CD4-positive, alpha-beta memory T cell (primary cell): ENCODE measurements at places on chromosomes 5 and 9.

DNA sequence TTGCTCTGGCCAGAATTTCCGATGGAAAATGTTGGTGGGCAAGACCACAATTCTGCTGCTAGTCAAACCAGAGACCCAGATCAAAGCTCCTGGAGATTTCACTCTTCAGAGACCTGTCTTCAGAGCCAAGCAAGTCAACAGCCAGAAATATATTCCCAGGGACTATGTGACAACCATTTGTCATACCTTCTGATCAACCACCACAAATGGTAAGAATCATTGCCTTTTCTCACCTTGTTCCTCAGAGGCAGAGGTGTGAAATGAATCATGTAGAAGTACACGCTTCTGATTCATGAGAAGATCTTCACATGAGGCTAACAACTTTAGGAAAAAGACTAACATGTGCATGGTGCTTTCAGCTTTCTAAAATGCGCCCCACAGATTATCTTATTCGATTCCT lies 53.5 kb downstream of the SUSD1 start:
- DNase-seq, result no peak

DNA sequence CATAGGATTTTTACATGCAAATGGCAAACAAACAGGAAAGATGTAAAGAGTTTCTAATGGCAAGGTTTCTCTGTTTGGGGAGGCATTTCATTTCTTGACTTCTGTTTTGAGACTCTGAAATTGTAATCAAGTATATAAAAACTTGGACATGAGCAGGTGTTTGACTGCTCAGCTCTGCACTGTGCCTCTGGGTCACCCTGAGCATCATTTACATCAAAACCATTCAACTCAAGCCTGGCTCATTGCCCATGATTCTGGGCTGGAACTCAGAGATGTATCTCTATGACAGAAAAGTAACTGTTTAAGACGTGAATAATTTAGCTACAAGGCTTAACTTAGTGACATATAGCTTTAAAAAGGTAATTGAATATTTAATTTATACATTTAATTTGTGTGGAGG lies 1402.4 kb upstream of the NUDT12 start:
- DNase-seq, result no peak

- DNase-seq, result no peak
Measured at GRCh38 chr5:54103871-54104270, 206.5 kb downstream of the ARL15 start.

GRCh38 chr9:25602400-25603044 lies 75.7 kb downstream of the TUSC1 start:
- DNase-seq, result no peak

DNA sequence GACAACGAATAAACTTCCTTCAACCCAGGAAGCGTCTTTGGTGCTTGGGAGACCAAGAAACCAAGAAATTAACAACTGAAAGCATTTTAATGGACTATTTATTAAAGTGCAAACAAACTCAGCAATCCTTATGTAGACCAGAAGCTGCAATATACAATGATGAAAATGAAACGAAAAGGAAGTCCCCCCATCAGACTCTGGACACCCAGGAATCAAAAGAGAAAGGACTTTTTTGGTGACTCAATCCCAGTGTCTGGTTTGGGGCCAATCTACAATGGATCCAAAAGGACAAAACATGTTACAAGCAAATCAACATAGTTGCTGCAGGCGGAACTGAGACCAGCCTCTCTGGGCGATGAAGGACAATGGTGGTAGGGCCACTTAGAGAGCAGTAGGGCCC lies 39.5 kb downstream of the C9orf152 start:
- no peak for DNase-seq

DNA sequence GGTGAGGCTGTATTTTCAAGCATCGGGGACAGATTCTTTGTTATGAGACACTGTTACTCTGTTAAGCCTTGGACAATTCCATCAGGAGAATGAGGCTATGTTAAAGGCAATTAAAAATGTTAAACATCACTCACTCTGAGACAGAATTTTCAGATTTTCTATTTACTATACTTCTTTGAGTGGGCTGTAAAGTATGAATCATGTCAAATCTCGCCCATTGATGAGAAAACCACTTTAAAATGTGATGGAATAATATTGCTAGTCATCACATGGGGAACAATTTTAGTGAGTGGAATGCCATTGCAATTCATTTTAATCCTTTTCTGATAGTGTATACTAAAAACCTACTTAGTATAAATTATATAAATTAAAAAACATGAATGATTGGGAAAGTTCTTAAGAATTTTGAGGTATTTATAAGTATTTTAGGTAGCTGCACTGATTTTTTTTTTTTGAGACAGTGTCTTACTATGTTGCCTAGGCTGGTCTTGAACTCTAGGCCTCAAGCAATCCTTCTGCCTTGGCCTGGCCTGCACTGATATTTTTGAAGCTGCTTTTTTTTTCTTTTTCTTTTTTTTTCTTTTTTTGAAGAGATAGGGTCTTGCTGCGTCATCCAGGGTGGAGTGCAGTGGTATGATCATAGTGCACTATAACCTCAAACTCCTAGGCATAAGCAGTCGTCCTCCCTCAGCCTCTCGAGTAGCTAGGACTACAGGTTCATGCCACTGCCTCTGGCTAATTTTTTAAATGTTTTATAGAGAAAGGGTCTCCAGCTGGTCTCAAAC lies 73.2 kb downstream of the KIAA1958 start:
- DNase-seq, result no peak

DNA sequence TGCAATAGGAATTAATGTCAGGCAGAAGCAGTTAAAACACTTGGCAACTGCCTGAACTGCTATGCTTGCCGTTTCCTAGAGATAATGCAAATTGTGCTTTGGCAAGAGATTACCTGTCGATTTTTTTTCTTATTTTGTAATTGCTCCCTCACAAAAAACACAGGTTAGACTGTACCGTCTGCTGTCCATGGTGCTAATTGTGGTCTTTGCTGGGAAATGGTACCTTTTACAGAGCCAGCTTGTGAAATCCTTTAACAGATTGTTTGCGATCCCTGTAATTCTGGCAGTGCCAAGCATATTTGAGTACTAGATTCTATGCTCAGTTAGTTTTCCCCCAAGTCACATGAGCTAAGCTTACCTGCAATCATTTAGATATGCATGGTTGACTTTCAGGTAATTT lies 2125.8 kb upstream of the WWC1 start:
- DNase-seq, result no peak

- no peak for DNase-seq
Measured at GRCh38 chr9:105711867-105712266, 17.5 kb downstream of the TMEM38B start.

DNA sequence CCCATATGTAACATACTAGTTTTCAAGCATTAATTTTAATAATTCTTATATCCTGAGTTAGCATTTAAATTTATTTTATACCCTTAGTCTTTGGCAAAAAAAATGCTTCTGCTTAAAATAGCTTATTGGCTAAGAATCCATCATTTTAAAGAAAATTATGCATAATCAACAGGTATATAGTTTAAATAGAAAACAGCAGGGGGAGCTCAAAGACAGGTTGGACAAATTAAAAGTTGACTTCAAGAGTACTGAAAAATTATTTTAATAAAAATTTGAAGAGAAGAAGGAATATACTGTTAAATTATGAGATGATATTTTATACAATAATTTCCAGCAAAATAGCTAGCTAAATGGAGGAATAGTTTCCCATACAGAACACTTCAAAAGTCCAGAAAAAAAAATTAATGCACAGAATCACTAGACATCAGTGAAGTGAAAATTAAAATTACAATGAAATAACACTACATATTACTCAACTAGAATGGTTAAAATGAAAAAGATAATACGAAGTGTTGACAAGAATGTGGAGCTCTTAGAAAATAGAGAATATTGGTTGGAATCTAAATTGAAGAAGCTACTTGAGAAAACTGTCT lies 387.1 kb downstream of the PDE4D start:
- no peak for DNase-seq

GRCh38 chr5:3157214-3157613 lies 405.7 kb upstream of the IRX2 start:
- no peak for DNase-seq
